ENCODE measurements at places on chromosomes 4 and X.

DNA sequence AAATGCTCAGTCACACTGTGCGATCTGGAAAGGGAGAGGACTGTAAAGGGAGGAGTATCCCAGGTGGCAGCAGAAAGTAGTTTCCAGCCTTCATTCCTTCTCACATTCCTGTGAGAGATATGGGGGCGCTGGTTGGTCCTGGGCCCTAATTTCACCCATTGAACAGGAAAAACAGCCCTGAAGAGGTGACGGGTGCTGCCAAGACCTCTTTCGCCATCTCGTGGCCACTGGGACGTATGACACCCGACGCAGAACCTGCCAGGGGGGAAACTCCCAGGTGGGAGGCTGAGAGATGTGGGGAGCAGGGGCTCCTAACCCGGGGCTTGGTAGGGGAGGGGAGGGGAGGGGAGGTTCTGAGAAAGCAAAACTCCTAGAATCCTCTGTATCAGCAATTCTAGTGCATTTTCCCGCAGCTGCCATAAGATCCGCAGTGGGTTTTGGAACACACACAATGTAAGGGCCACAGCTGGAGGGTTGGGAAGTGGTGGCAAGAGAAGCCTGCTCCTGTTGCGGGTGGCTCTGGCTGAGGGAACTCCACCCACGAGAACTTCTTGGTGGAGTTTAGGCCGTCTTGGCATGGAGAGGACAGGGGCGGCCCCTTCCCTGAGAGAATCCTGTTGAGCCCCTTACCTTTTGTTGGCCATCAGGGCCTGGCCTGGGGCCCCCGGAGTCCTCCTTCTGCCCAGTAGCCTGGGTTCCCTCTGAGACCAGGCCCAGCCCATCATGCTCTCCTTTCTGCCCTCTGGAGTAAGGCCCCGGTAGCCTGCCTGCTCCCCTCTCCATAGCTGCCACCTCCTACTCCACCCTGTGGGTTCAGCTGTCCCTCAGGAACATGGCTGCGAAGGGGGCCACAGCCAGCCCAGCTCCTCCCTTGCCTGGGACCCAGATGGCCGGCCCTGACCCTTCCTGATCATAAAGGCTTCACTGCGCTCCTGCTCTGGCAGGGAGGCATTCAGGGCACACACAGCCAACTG is 134.1 kb downstream of the OR13H1 start:
- DNase-seq, result no peak

DNA sequence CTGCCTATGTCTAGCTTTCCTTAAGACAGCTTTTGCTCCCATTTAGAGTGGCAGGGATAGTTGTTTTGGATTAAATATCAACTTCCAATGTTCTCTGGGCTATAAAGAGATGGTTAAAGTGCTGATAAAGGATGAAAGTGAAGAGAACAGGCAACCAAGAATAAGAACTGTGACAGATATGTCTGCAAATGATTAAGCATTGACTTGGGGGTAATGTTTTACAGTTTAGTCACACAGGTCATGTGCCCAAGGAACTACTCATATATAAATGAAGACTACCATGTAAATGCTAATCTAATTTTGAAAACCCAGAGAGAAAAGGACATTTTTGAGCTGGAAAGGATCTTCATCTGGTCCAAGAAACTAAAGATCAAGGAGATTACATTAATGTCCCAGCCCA is 42.1 kb downstream of the RBMX2 start:
- DNase-seq, result no peak

DNA sequence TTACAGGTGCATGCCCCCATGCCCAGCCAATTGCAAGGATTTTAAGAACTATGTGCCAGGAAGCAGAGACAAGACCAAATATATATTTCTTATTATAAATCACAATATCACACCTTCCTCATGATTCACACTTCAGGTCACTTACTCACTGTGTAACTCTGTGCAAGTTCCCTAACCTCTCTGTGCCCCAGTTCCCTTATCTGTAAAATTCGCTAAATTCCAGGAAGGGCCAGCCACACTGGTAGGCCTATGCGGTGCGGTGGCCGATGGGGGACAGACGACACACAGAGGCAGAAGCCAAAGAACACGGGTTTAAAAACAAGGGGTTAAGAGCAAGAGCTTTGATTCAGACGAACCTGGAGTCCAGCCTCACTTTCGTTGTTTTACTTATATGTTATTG is 2.8 kb downstream of the TRIM2 start:
- no peak for DNase-seq

DNA sequence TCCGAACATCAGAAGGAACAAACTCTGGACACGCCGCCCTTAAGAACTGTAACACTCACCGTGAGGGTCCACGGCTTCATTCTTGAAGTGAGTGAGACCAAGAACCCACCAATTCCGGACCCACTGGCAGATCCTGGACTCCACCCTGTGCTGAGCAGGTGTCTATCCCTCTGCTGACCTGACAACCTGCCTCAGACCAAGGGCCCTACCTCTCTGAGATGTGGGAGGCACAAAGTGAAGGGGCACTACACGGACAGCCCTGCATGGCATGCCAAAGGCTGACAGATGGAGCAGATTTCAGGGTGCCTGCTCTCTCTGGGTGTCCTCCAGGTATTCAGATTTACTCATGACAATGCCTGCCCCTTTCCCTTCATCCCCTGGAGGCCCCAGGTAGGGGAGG is 14.0 kb upstream of the HSFX1 start:
- no peak for DNase-seq

GRCh38 chr4:87844452-87844851 is 11.7 kb downstream of the MEPE start:
- DNase-seq, result no peak

DNA sequence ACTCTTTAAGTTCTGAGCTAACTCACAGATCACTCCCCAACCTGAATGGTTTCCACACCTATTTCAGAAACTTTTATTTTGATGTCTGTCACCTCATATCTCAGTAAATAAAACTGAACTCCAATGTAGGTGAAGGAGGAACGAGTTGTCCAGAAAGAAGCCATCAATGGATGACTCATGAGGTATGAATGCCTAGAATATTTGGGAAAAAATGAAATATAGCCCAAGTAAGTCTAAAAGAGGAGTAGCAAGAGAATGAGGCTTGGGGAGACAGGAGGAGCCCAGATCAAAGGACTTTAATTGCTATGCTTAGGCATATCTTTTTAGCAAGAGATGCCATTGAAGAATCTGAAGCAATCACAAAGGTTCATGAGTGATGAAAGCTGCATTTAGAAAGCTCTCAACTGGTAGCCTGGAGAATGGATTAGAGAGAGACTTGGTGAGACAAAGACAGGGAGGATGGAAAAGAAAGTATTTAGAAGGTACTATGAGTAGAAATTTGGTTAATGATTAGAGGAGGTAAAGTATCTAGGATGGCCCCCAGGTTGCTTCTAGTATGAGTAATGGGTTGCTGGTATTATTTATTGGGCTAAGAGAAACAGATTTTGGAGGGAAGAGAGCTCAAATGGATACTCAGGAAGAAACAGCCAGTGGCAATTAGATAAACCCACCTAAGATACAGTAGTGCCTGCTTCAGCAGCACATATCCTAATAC is 39.4 kb downstream of the NOCT start:
- no peak for DNase-seq

DNA sequence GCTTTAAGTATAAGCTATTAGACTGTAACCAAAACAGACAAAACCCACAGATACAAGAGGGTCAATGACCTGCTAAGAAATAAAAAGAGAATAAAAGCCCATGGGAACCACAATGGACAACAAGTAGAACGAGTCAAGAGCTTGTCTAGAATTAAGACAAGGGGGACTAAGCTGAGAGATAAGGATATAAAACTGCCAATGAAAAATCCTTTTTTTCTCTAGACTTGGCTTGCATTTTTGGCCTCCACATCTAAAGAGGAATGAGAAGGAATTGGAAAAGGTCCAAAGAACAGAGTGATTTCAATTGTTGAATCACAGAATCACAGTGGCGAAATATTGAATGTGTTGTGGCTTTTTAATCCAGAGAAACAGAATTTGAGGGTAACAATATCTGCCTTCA is 135.7 kb downstream of the QDPR start:
- DNase-seq, result no peak

DNA sequence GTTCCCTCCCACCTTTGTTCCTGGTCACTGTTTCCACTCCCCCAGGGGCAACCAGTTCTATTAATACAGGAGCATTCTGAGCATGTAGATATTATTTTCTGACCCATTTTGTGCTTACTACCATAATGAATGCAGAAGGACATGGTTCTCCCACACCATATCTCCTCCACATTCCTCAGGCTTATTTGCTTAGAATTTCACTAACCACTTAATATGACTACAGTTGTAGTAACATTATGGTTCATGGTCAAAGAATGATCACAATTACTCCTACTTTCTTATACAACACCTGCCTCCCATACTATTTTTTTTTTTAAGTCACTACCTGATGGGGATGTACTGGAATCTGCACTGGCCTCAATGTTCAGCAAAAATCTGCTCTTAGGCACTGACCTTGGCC is 7.5 kb upstream of the FAM184B start:
- DNase-seq, result no peak

- no peak for DNase-seq
Observed at GRCh38 chrX:72271091-72271788, 5.8 kb downstream of the RPS4X start.

DNA sequence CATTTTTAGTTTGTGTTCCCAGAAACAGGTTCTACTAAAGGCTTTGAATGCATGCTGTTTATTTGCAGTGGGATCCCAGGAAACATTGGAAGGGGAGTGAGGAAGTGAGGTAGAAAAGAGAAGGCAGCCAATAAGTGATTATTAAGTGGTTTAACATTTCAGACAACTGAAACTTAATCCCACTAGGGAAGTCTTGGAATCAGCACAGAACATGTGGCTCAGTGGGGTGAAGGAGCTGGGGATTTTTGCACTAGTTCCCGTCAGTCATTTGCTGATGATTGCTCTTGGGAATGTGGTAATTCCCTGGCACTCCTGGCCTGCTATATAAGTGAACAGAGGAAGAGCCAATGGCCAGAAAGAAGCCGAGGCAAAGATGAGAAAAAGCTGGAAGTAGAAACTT is 1053.0 kb upstream of the IGFBP7 start:
- no peak for DNase-seq

DNA sequence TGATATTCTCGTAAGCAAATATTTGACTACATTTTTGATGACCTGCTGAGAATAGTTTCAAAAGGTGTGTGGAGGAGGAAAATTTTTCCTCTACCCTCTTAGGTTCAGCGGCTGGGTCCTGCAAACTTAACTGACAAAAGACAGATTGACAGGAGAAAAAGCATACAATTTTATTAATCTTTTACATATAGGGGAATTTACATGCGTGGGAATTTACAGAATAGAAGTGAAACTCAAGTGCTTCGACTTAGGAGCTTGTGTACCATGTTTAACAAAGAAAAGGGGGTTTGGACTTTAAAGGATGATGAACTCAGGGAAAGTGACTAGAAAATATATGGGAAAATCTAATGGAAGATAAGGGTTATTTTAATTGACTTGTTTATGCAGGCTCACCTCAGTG is 2.5 kb downstream of the HERC6 start:
- no peak for DNase-seq

- DNase-seq, result no peak
Observed at GRCh38 chr4:90219822-90220221, 92.6 kb downstream of the CCSER1 start.

Data from NCI-H510A (cell line).